ENCODE measurements at places on chromosomes 6 and 20.

DNA sequence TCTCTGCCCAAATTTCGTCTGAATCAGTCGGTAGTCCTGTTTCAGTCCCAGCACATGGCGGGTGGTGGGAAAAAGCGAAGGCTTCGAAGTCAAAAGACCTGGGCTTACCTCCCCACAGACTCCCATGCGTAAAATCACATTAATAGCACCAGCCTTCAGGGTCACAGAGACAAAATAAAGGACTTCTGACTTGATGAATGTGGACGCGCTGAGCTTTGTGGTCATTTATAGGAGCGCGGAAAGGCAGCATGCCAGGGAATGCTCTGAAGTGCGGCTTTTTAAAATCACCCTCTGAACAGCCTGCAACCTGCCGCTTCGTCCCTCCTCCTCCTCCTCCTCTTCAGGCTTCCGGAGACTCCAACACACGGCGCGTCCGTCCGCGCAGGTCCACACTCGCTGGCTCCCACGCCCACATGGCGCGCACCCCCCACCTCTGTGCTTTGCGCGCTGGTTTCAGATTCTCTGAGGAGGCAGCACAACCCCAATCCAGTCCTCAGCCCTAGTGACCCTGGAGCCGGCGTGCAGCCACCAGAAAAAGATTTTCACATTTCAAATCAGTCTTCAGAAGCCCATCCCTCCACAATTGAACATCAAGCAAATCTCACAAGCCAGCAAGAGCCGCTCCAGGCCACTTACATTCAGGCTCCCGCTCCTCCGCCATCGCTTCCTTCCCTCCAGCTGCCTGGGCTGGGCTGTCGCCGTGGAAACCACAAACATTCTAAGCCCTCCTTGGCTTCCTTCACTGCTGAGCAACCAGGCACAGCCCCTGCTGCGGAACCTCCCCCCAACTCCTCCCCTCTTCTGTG lies at the start of gene C6orf118:
Gene C6orf118, minus strand, starts transcription at position 680 of the 806 bp plus-strand sequence. Its CDS starts 19 bp downstream, at position 661.
- peak; percentile 92 for DNase-seq

- DNase-seq: no peak
Observed at GRCh38 chr6:88916615-88917208, 46.7 kb downstream of the RNGTT start.

GRCh38 chr6:29596381-29596900 lies 11.5 kb downstream of the OR2H2 start:
- DNase-seq: no peak

DNA sequence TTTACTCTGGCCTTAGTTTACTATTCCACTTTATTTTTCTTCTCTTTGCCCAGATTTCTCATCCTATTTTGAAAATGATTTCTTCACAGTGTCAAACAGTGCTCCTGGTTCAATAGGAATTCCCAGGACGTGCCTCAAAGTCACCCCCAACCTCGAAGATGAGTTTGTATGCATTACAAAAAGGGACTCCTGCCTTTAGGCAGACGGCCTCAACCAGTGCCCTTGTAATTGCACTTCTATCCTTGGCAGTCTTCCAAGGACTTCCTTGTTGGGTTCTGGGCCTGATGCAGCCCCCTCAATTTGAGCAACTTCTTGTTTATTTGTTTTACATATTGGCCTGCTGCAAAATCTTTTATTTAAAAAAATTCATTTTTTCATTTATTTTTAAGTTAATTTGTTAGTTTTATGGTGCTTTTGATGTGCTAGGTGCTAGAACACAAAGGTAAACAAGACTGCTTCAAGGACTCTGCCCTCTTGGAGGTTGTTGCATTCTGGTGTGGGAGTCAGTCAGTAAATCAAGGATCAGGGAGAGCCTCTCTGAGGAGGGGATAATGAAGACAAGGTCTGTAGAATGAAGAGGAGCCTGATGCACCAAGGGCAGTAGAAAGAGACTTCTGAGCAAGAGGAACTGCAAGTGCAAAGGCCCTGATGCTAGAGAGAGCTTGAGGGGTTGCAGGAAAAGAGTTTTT lies 181.5 kb upstream of the LAMP5 start:
- DNase-seq: peak; percentile 39

DNA sequence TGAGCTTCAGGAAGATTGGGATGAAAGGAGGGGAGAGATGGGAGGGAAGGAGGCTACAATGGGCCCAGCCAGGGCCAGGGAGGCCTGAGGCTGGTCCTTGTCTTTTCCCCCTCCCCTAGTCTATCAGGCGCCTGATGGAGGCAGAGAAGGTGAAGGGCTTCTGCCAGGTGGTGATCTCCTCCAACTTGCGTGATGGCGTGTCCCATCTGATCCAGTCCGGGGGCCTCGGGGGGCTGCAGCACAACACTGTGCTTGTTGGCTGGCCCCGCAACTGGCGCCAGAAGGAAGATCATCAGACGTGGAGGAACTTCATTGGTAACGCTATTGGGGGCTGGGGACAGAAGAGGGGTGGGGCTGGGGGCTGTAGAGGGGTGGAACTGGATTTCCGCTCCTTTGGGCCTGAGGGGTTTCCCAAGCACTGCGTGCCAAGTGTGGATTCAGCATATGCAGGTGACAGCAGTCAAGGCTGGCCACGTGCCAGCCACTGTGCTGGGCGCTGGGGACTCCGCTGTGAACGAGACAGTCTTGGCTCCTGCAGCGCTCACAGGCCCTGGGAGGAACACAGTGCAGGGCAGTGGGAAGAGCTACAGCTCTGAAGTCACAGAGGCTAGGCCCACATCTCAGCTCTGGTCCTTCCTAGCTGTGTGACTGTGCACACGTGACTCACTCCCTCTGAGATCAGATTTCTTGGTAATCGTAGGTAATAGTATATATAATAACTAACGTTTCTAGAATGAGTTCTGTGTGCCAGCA lies 22.7 kb downstream of the SLC12A5 start:
- peak; percentile 41 for DNase-seq

GRCh38 chr6:140460267-140460666 lies 1085.8 kb upstream of the CITED2 start:
- peak; percentile 87 for DNase-seq

DNA sequence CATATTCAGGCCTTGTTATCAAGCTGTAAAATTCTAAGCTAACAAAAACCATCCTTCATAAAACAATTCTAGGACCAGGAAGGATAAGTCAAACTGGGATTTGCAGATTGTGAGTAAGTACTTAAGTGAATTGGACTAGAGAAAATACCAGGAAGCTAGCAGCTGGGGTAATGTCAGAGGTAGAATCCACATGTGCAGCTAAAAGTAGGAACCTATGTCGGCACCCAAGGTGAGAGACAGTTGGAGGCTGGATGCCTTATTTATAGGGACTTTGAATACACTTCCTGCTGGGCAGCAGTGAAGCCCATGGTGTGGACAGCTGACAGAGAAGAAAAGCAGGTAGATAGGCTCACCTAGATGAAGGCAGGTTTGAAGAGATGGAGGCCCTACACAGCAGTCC lies 127.3 kb downstream of the FLRT3 start:
- DNase-seq: no peak

DNA sequence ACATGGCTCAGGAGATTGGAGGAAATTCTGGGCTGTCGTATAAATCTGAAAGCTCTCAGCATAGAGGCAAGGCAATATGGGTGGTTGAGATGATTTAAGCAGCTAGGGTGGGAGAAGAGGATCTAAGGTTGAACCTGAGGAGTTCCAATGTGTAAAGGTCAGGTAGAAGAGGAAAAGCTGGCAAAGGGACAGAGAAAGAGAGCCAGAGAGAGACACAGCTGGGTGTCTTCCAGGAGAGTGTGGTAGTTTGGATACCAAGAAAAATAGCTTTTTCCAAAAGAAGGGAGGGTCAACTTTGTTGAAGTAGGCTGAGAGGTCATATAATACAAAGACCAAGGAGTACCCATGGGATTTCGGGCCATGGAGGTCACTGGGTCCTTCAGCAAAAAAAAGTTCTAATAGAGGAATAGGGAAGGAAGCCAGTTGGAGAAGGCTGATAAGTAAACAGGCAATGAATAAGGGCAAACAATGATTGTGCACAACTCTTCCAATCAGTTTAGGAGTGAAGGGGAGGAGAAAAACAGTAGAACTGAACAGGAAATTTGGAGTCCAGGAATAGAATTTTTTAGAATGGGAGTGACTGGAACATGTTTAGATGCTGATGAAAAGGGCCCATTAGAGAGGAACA lies 135.1 kb downstream of the QRSL1 start:
- peak; percentile 28 for DNase-seq

DNA sequence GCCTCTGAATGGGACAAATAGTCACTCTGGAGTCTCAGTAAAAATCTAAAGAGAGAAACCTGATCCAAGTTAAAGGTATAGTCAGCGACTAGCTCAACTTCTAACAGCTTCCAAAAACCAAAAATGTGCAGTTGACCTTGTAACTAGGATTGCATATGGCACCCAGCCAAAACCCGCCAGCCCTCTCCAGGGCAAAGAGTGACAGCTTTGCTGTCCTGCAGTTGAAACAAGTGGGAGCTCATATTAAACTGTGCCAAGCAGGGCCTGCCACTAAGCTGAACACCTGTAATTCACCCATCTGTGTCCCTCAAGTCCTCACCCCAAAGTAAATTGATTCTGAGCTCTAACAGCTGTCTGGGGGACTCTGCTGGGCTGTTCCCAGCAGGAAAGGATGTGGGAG lies 695.3 kb downstream of the MAFB start:
- DNase-seq: no peak

GRCh38 chr6:34205916-34206315 lies 30.8 kb upstream of the HMGA1 start:
- DNase-seq: no peak

DNA sequence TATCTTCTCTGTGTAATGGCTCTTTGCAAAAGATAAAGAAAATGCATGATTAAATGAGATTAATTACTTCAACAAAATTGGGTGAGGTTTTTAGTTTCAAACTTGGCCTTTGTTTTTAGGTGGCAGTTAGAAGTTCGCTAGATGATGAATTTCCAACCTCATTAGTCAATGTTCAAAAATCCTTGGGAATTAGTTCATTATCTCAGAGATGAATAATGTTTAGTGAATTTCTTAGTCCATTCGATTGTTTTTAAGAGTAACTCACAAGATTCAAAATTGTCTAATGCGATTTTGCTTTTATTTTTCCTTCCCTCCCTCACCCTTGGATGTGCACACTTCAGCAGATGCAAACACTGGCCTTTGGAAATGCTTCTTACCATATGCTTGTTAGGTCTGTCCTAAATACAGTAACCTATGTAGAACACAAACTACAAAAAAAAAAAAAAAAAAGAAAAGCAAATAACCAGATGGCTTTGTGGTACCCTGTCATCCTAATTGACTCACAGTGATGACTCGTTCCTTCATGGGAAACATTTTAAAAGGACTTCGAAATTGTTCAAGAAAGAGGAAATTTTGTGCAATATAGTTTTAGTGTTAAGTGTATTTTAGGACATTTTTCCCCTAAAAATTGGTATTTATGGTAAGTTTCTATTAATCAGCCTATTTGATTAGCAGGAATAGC lies 66.7 kb downstream of the FAM229B start:
- DNase-seq: peak; percentile 71

DNA sequence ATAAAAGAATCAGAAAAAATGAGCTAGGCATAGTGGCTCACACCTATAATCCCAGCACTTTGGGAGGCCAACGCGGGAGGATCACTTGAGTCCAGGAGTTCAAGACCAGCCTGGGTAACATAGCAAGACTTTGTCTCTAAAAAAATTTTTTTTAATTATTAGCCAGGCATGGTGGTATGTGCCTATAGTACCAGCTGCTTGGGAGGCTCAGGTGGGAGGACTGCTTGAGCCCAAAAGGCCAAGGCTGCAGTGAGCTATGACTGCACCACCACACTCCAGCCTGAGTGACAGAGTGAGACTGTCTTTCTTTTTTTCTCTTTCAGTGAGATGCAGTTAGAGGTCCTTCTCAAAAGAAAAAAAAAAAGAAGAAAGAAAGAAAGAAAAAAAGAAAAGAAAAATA lies 8.5 kb upstream of the SNRPC start:
- DNase-seq: no peak

DNA sequence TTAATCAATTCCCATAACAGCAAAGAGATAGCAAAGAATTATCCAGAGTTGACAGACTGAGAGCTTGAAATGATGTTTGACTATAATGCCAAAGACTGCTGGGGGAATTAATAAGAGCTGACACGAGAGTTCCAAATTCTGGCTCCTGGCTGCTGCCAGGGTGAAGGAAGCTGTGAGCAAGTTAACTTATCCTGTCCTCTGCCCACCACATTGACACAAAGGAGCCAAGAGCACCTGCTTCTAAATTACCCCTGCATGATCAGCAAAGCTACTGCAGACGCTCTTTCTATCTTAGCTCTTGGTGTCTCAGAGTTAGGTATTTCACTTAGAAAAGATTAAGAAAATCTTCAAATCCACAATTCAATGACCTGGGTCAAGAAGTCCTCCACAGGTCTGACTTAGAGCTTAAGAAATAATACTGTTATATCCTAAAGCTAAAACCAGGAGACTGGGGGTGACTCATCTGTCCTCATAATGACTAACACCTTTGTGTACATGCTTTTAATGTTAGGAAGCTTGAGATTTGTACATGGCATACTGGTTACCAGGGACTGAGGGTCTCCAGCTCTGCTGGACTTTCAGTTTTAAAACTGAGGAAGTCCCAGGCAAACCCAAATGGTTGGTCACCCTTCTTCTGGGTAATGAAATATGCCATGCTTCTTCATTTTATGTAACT lies 13.2 kb upstream of the FRK start:
- DNase-seq: peak; percentile 85

DNA sequence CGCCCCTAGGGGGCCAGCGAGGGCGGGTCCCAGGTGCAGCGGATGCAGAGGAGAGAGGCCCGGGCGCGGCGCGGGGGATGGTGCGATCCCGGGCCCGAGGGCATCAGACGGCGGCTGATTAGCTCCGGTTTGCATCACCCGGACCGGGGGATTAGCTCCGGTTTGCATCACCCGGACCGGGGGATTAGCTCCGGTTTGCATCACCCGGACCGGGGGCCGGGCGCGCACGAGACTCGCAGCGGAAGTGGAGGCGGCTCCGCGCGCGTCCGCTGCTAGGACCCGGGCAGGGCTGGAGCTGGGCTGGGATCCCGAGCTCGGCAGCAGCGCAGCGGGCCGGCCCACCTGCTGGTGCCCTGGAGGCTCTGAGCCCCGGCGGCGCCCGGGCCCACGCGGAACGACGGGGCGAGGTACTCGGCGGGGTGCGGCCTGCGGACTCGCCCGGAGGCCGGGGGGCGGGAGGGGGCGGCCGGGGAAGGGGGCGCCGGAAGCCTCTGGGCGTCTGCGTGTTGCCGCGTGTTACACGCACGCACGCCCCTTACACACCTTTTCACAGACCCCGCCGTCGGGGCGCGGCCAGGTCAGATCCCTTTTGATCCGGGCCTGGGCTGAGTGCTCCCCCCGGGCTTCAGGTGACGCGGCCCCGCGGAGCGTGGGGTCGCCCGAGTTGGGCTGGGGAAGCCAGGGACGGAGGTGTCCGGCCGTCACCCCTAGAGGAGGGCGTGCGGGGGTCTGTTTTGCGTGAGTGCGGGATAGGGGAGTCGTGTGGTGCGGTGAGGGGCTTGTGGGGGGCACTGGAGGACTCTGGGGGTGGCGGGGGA lies 412 bp downstream of the TRIB3 start:
- peak; percentile 92 for DNase-seq

GRCh38 chr6:22236626-22237414 lies 60.0 kb downstream of the PRL start:
- DNase-seq: peak; percentile 93
